ENCODE measurements at places on chromosomes 5 and 9. TPM values are rescaled to one million over a fixed set of nuclear protein-coding genes. Genes with fewer than 3 reads are reported as not detected.

The PCDHGB5 gene
- polyA plus RNA-seq = 0.30 TPM

The ZBED3 gene
- polyA plus RNA-seq = 29.8 TPM

The TXNDC8 gene
- polyA plus RNA-seq = not detected

The TYRP1 gene
- 10.3 TPM for polyA plus RNA-seq

The FOXI1 gene
- not detected for polyA plus RNA-seq

The HACD4 gene
- polyA plus RNA-seq = 1.3 TPM

The PRR7 gene
- polyA plus RNA-seq = 11.7 TPM

Data from hepatocyte (in vitro differentiated cells).